ENCODE measurements at places on chromosomes 12 and 14. TPM values are rescaled to one million over a fixed set of nuclear protein-coding genes. Genes with fewer than 3 reads are reported as not detected.

EIF2S3B gene
- total RNA-seq: 1.5 TPM

TRIP11 gene
- 45.8 TPM for total RNA-seq

KRT77 gene
- total RNA-seq: not detected

GYS2 gene
- total RNA-seq: not detected

FRMD6 gene
- 5.6 TPM for total RNA-seq
